ENCODE measurements at places on chromosomes 3 and 15.
A peak's percentile ranks its signal among the peaks of the same experiment; 100 is the strongest.

- DNase-seq: no peak
These were observed 15.2 kb upstream of the ACTC1 start for GRCh38 chr15:34810443-34811129.

- DNase-seq: no peak
These were observed 196.6 kb downstream of the EBLN2 start for GRCh38 chr3:73258057-73258456.

- peak; percentile 6 for DNase-seq
These were observed 279.7 kb downstream of the MAGI1 start for GRCh38 chr3:65758876-65759598.

- no peak for DNase-seq
These were observed 1002.4 kb upstream of the CADM2 start for GRCh38 chr3:83956431-83956830.

GRCh38 chr3:63563572-63563971 is 88.9 kb upstream of the SNTN start:
- DNase-seq: no peak

- no peak for DNase-seq
These were observed 74.1 kb upstream of the KBTBD8 start for GRCh38 chr3:66923969-66924368.

DNA sequence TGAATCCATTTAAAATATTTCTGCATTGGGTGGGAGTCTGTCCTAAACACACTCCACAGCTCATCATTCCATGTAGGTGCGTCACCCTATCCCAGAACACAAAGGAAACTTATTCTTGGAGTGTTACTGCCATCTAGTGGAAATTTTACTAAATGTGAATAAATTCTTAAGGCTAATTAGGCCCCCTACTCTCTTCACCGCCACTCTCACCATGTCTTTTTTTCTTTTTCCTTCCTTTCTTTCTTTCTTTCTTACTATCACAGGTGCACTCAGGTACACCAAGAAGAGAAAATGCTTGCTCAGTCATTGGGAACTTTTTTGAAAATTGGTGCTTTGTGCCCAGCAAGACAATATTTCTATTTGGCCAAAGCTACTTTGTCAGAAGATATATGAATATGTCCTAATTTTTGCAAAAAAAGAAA is 26.4 kb upstream of the ATP8B4 start:
- DNase-seq: no peak

GRCh38 chr3:37852771-37853170 is 8.9 kb upstream of the CTDSPL start:
- DNase-seq: no peak

DNA sequence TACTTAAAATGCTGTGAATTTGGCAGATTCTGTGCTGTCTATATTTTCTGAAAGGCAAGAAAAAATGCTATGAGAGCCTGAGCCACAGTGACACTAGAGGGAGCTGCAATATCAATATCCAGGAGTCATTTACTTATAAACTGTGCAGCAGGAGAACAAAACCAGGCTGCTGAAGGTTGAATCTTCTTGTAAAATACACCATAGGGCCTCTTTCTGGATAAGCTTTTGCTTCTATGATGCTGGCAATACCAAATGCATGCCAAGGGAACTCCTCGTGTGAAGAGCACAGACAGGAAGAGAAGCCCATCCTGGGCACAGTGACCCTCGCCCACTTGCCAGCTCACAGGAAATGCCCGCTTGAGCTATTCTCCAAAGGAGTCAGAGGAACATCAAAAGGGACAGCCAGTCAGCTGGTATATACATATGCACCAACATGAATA is 48.0 kb upstream of the TSPAN3 start:
- no peak for DNase-seq

GRCh38 chr3:66259566-66260255 is 38.9 kb downstream of the SLC25A26 start:
- DNase-seq: no peak

- DNase-seq: no peak
These were observed 6.6 kb downstream of the PLS1 start for GRCh38 chr3:142602619-142603385.

DNA sequence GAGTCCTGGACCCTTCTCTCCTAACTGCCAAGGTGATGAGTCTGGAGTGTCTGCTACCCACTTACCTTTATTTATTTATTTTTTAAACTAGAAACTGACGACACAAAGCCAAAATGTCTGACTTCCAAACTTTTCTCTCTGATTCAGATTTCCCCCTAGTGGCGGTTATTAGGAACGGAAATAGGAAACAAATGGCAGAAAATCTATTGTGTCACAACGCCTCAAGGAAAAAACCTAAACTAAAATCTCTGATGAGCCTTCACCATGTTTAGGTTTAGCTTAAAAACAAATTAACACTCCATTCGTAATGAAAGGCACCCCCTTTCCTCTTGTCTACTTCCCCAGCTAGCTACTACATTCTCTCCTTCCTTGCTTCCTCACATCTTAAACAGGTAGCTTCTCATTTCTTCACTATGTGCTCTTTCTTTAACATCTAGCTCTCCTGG is 94.0 kb upstream of the MEX3B start:
- no peak for DNase-seq

- DNase-seq: no peak
These were observed 51.0 kb upstream of the TRA2B start for GRCh38 chr3:185988816-185989175.

DNA sequence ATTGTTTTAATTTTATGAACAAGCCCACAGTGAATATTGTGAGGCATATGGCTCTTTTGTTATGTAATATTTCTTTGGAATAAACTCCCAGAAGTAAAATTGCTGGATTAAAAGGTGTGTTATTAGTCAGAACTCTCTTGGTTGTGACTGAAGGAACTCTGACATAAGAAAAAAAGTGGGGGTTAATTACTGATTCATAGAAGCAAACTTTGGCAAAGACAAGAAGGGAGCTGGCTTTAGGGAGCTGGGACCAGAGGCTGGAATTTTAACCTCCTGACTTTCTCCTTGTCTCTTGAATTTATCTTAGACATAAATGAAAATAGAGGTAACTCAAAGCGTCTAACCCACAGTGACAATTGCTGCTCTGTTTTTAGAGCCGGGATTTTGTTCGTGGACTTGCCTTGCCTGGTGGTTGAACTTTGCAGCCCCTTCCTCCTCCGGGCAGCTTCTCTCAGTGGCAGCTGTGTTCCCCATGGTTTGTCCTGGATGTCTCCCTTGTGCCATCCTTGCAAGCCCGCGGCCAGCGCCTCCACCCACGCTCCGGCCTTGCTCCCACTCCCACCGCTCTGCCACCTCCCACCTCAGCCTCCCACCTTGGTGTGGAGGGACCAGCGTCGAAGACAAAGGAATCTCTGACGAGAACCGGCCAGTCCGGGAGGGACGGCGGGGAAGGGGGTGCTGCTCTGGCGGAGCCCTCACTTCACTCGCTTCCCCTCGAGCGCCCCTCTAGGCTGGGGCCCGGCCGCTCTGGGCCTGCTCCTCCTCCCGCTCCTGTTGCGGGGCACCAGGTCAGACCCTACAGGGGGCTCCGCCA is 28.0 kb downstream of the ARHGAP31 start:
- DNase-seq: no peak

GRCh38 chr3:100155128-100155527 is 40.8 kb upstream of the FILIP1L start:
- DNase-seq: no peak

GRCh38 chr3:38155825-38156224 is 9.5 kb upstream of the OXSR1 start:
- no peak for DNase-seq

GRCh38 chr3:47636225-47636624 is 57.6 kb upstream of the CSPG5 start:
- DNase-seq: no peak

DNA sequence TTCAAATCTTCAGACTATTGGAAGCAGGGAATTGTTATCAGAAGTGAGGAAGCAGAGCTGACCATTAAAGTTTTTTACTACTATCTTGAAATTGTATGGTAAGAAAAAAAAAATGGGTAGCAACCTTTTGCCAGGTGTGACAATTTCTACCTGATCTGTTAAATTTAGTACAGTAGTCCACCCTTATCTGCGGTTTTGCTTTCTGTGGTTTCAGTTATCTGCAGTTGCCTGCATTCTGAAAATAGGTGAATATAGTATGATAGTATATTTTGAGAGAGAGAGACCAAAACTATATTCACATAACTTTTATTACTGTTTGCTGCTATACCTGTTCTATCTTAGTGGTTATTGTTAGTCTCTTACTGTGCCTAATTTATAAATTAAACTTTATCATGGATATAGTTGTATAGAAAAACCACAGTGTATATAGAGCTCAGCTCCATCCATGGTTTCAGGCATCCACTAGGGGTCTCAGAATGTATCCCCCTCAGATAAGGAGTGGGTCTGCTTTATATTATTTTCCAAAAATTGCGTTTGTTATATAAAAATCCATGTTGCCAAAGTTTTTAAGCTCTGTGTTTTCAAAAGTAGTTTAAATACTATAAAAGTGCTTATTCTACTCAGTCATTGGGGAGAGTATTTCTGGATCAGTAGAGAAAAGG is 69.9 kb downstream of the PTPRG start:
- DNase-seq: no peak

GRCh38 chr3:196643201-196643749 is 3.8 kb downstream of the NRROS start:
- DNase-seq: no peak

- no peak for DNase-seq
These were observed 969.6 kb upstream of the ALCAM start for GRCh38 chr3:104396974-104397669.

All from NCI-H187 (cell line).